ENCODE measurements at places on chromosomes 16 and 17. TPM values are rescaled to one million over a fixed set of nuclear protein-coding genes. Genes with fewer than 3 reads are reported as not detected.

- DNase-seq: no peak
Measured at GRCh38 chr16:59684911-59685310, 950.8 kb upstream of the GOT2 start.

GRCh38 chr17:77231076-77231871 is 90.5 kb downstream of the SEC14L1 start:
- DNase-seq: no peak

- no peak for DNase-seq
Measured at GRCh38 chr17:50169121-50169764, 3.4 kb downstream of the SGCA start.

DNA sequence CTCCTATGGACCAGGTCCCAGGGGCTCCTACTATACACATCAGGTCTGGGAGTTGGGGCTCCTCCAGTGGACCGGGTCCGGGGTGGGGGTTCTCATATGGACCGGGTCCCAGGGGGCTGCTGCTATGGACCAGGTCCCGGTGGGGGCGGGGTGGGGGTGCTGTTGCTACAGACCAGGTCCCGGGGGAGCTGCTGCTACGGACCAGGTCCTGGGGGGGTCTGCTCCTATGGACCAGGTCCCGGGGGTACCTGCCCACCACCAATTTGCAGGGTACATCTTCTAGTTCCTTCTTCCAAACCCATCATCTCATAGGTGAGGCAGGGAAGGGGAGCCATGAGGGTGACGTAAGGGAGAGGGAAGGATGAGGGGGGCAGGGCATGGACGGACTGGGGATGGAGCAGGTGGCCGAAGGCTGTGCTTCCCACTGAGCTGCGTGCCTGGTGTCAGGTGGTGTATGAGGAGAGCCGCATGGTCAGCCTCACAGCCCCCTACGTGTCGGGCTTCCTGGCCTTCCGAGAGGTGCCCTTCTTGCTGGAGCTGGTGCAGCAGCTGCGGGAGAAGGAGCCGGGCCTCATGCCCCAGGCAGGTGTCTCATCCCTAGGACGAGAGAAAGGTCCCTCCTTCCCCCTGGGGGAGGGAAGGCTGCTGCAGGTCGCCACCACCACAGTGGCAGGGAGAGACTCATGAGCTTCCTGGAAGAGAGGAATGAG is 6.6 kb downstream of the ENDOV start:
- no peak for DNase-seq

- DNase-seq: no peak
Measured at GRCh38 chr16:23900480-23901177, 64.8 kb downstream of the PRKCB start.

GRCh38 chr17:7293816-7294613 is 424 bp downstream of the YBX2 start:
- no peak for DNase-seq

Gene LITAFD
- total RNA-seq: not detected
